ENCODE measurements at places on chromosomes 13 and 19. TPM values are rescaled to one million over a fixed set of nuclear protein-coding genes. Genes with fewer than 3 reads are reported as not detected.

DNA sequence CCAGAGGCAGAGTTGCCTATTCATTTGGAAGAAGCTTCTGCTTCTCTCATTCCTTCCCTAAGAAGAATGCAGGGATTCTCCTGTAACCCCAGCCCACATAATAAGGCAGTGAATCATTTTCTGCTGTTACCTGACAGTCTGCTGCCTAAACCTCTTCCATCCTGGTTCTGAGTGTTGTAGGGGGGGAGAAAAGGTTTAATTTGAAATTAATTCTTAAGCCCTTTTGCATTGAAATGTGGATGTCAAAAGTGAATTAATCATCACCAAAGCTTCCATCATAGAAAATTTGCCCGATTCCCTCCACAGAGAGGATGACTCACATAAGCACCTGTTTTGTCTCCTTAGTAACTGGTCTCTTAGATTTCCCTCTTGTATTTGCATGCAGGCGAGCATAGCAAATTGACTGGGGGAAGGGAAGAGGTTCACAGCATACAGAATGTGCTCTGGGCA lies 146.7 kb upstream of the FNDC3A start:
- DNase-seq = no peak

VSIG10L gene
- 0.17 TPM for total RNA-seq

FOXO1 gene
- total RNA-seq = 35.4 TPM

- no peak for DNase-seq
These were observed 140.7 kb upstream of the KLF12 start for GRCh38 chr13:74274916-74275315.

All from dermis blood vessel endothelial cell (primary cell).